Karpas-422 (cell line): ENCODE measurements at places on chromosomes 1 and 21. TPM values are rescaled to one million over a fixed set of nuclear protein-coding genes. Genes with fewer than 3 reads are reported as not detected.
A peak's percentile ranks its signal among the peaks of the same experiment; 100 is the strongest.

DNA sequence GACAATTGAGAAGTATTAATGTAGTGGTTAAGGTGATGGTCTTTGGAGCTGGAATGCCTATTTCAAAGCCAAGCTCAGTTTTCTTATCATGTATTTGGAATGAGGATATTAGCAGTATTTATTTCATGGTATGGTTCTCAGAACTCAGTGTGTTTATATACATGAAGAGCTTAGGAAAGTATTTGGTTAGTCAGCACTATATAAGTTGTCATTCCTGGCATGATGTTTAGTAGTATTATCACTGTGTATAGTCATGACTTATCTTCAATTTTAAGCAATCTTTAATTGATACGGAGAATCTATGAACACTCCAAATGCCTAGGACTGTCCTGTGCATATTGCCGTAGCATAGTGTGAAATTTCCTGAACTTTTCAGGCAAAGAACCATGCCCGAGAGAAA lies 501.9 kb upstream of the USP24 start:
- no peak overlapping the region for H3K27ac ChIP-seq
- H3K27me3 ChIP-seq = no peaks in the 10 kb centered on the region
- DNase-seq = no peak
- H3K4me3 ChIP-seq = no peak overlapping the region
- no peaks in the 10 kb centered on the region for H3K4me1 ChIP-seq

- H3K4me1 ChIP-seq = peaks cover 17% of the 10 kb centered on the region
- H3K36me3 ChIP-seq = no peaks in the 10 kb centered on the region
- DNase-seq = no peak
- H3K27me3 ChIP-seq = no peaks in the 10 kb centered on the region
- no peak overlapping the region for H3K4me3 ChIP-seq
Measured at GRCh38 chr1:33428661-33429060, 2.2 kb downstream of the PHC2 start.

Gene OR2W3
- not detected in 2 replicates for total RNA-seq

DNA sequence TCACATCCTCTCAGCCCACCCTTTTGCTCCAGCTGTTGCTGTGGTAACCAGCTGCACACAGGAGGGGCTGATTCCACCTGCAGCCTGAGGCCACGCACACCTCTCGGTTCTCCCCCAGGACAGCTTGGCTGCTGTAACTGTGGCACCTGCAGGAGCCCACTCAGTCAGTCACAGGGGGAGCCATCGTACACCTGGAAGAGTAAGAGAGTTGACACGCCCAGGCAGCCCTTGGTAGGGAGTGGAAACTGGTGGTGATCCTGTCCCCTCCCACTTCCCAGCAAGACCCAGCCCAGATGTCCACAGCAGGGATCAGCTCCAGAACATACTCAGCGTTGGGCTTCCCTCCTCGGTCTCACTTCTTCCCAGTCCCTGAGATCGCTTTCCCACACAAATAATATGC lies 32.2 kb upstream of the BACE2 start:
- no peaks in the 10 kb centered on the region for H3K27me3 ChIP-seq
- H3K27ac ChIP-seq = no peak overlapping the region
- H3K4me1 ChIP-seq = no peaks in the 10 kb centered on the region
- no peaks in the 10 kb centered on the region for H3K36me3 ChIP-seq
- no peak for DNase-seq
- H3K4me3 ChIP-seq = no peak overlapping the region

DNA sequence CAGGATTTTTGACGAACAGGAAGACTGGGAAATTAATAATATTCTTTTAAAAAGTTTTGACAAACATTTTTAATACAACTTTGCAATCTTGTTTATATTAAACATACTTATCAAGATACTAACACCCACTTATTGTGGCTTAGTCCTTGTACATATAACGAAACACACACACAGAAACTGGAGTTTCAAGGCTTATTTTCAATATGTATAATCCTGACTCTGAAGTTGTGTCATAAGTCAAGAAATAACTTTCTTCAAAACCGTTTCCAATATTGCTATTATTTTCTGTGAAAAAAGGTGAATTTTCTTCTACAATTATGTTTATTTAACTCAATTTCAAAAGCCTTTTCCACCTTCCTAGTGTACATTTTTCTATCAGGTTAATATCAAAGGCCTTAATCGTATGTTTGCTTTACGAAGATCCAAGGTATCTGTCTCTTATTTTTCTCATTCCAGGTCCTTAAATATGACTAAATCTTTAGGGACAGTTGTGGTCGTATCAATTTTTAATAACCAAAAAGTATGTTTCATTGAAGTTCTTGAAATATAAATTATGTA lies 1.8 kb downstream of the CDKN2C start:
- H3K36me3 ChIP-seq = 0 out of 2 replicates have a peak, but pooled peaks cover 5% of the 10 kb centered on the region
- peak overlapping the region; percentile 84 for H3K4me3 ChIP-seq
- no peak for DNase-seq

GRCh38 chr1:19445417-19446342 lies 39.7 kb downstream of the CAPZB start:
- peak overlapping the region; percentile 34; the same call in 1 of the 2 replicates for H3K27ac ChIP-seq
- H3K4me3 ChIP-seq = no peak overlapping the region
- peak; percentile 49 for DNase-seq
- no peaks in the 10 kb centered on the region for H3K36me3 ChIP-seq

DNA sequence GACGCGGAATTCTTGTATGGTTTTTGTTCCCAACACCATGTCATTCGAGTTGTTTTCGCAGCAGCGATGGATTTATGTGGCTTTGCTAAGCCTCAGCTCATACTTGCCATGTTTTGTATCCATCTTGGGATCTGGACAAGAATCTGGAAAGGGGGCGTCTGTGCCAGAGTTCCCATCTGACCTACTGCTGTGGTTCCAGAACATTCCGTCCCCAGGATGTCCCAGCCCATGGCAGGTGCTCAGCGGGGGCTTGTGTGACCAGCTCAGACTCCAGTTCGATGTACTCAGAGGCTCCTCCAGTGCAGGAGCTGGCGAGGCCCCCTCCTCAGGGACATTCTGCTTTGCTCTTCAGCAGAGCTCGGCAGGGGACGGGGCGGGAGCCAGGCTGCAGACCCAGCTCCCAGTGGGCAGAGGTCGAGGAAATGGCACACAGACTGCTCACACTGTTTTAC lies 24.0 kb upstream of the ADARB1 start:
- H3K27me3 ChIP-seq = no peaks in the 10 kb centered on the region
- no peak overlapping the region for H3K4me3 ChIP-seq
- no peak for DNase-seq

DNA sequence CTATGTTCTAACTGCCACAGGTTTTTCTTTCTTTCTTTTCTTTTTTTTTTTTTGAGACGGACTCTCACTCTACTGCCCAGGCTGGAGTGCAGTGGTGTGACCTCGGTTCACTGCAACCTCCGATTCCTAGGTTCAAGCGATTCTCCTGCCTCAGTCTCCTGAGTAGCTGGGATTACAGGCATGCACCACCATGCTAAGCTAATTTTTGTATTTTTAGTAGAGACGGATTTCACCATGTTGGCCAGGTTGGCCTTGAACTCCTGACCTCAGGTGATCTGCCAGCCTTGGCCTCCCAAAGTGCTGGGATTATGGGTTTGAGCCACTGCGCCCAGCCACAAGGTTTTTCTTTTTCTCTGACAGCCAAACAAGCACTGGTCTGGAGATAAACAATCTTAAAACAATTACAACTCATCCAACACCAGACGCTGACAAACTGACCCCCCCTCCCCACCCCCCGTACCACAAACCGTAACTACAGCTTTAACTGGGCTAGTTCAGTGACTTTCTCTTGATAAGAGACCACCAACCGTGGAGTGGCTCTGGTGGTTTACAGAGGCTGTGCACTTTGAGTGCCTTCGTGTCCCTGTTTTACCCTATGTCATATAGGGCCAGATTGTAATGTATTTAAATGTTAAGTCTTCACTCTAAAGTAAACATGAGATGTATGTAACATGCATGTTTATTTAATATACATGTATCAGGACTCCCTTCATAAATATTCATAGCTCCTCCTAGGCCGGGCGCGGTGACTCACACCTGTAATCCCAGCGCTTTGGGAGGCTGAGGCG lies 19.5 kb upstream of the PUM1 start:
- no peak for DNase-seq
- no peaks in the 10 kb centered on the region for H3K27me3 ChIP-seq
- H3K4me1 ChIP-seq = no peaks in the 10 kb centered on the region
- no peak overlapping the region for H3K27ac ChIP-seq
- no peaks in the 10 kb centered on the region for H3K36me3 ChIP-seq

- H3K36me3 ChIP-seq = no peaks in the 10 kb centered on the region
- no peak for DNase-seq
- H3K4me1 ChIP-seq = peaks cover 19% of the 10 kb centered on the region
- no peak overlapping the region for H3K4me3 ChIP-seq
- H3K27me3 ChIP-seq = no peaks in the 10 kb centered on the region
- H3K27ac ChIP-seq = no peak overlapping the region
Measured at GRCh38 chr1:66412704-66413103, 121.2 kb upstream of the SGIP1 start.

GRCh38 chr1:248750496-248750895 lies 5.1 kb downstream of the LYPD8 start:
- H3K27ac ChIP-seq = no peak overlapping the region
- H3K27me3 ChIP-seq = no peaks in the 10 kb centered on the region
- H3K36me3 ChIP-seq = no peaks in the 10 kb centered on the region
- DNase-seq = no peak

DNA sequence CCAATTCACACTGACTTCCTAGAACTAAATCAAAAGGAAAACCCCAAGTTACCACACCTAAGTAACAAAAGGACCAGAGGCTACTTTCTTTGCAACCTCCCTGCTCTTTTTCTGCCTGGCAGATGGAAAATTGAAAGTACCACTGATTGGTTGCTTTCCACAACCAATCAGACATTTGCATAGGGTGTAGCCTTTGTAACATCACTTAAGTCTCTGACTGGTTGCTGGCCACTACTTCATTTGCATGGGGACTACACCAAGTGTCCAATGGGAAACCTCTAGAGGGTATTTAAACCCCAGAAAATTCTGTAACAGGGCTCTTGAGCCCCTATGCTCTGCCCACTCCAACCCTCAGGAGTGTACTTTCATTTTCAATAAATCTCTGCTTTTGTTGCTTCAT lies 365.0 kb downstream of the LTN1 start:
- no peaks in the 10 kb centered on the region for H3K4me1 ChIP-seq
- H3K27me3 ChIP-seq = no peaks in the 10 kb centered on the region
- no peaks in the 10 kb centered on the region for H3K36me3 ChIP-seq
- no peak overlapping the region for H3K27ac ChIP-seq

DNA sequence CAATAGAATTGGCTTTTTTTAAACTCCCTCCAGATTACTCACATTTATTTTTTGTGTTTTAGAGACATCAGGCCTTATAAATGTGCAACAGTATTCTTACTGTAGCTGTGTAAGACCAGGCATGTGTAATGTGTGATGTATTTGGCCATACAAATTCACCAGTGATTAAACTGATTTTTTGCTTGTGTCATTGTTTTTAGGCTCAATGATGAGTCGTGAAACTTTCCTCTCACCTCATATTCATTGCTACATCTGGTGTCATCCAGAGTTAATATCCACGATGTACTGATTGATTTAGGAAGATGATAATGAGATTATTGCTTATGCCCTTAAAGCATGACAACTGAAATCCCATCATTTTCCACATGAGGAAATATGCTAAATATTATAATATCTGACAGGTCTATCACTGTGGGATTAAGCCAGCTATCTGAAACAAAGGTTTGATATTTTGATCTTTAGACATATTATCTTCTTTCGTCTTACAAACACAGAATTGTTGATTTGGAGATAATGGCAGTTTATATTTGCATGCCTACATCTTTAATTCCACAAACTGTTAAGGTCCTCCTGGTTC lies 487.9 kb downstream of the PTBP2 start:
- no peak overlapping the region for H3K4me3 ChIP-seq
- H3K27me3 ChIP-seq = no peaks in the 10 kb centered on the region
- no peak overlapping the region for H3K27ac ChIP-seq

DNA sequence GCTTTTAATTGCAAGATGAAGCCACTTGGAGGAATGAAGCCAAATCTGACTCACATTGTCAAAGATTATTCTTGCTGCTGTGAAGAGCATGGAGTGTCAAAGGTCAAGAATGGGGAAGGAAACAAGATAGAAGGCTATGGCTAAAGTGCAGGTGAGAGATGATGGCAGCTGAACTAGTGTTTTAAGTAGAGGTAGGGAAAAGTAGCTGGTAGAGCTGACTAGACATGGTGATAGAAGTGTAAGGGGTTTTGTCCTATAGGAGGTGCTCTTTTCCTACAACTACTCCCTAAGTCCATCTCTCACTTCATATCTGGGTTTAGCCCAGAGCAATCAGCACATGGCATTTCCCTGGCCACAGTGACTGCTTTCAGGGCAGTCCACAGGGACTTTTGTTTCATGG lies 11.8 kb downstream of the UBE2T start:
- H3K4me1 ChIP-seq = no peaks in the 10 kb centered on the region
- no peaks in the 10 kb centered on the region for H3K27me3 ChIP-seq
- H3K36me3 ChIP-seq = peaks cover 44% of the 10 kb centered on the region
- no peak overlapping the region for H3K4me3 ChIP-seq
- H3K27ac ChIP-seq = no peak overlapping the region
- no peak for DNase-seq
